ENCODE measurements at places on chromosomes 3 and 15. TPM values are rescaled to one million over a fixed set of nuclear protein-coding genes. Genes with fewer than 3 reads are reported as not detected.

Gene MEIS2
- total RNA-seq = 326 TPM

Gene INKA1
- total RNA-seq = 5.9 TPM

Gene TMEM41A
- 40.9 TPM for total RNA-seq

Gene PFN2
- 122 TPM for total RNA-seq

Gene PLSCR2
- not detected for total RNA-seq

Gene SHC4
- total RNA-seq = 1.5 TPM

Gene WNT7A
- not detected for total RNA-seq

Gene SIDT1
- not detected for total RNA-seq

Gene CDHR4
- total RNA-seq = not detected

Gene PIGZ
- 8.1 TPM for total RNA-seq

Gene THAP10
- 4.6 TPM for total RNA-seq

Gene MPI
- 170 TPM for total RNA-seq

Gene SPTBN5
- 2.1 TPM for total RNA-seq

All from cardiac muscle cell (in vitro differentiated cells and primary cell).